Uterus (tissue), 4 donors: ENCODE measurements at places on chromosomes 5 and 9. TPM values are rescaled to one million over a fixed set of nuclear protein-coding genes. Genes with fewer than 3 reads are reported as not detected.
A peak's percentile ranks its signal among the peaks of the same experiment; 100 is the strongest.

GRCh38 chr5:65766175-65766574 lies 44.2 kb downstream of the NLN start:
- H3K4me1 ChIP-seq = no peaks in the 10 kb centered on the region
- no peak overlapping the region for H3K27ac ChIP-seq
- no peaks in the 10 kb centered on the region for H3K27me3 ChIP-seq
- no peak overlapping the region for H3K4me3 ChIP-seq

Gene OSTF1
- 3.3 TPM for total RNA-seq

GRCh38 chr5:134184155-134185135 lies 7.7 kb upstream of the SKP1 start:
- H3K27ac ChIP-seq = no peak overlapping the region
- peak; percentile 63 for DNase-seq
- H3K36me3 ChIP-seq = no peaks in the 10 kb centered on the region
- no peak overlapping the region for H3K4me3 ChIP-seq
- H3K4me1 ChIP-seq = no peaks in the 10 kb centered on the region

DNA sequence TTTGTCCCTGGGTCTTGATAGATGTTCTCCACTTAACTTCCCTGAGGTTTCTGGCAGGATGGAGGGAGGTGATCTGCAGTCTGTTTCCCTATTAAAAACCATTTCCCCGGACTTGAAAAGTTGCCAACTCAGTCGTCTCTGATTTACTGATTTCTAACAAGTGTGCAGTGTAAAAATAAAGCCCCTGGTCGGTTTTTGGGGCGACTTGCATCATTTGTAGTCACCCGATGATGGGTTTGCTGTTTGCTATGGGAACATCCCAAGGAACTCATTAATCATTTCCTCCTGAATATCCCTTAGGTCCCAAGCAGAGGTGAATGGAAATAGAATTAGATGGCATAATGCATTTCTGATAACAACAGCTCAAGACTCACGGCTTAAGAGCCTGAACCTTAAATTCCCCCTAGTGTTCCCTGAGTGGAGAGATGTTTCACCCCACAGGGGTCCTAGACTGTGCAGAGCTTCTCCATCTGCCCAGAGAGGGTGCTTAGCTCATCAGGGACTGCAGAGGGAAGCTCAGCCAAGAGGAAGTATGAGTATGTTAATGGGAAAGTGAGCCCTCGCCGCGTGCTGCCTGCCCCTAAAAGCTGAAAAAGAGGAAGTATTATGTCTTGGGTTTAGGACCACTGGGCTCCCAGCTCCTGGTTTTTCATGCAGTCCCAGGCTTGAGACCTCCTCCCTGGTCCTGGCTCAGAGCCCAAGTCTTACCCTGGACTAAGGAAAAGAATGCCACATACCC lies 115.1 kb upstream of the DAP start:
- H3K4me1 ChIP-seq = no peaks in the 10 kb centered on the region
- no peaks in the 10 kb centered on the region for H3K27me3 ChIP-seq
- H3K27ac ChIP-seq = no peak overlapping the region
- no peak for DNase-seq
- H3K36me3 ChIP-seq = no peaks in the 10 kb centered on the region

GRCh38 chr5:135106610-135107471 lies 72.8 kb upstream of the PITX1 start:
- H3K27me3 ChIP-seq = no peaks in the 10 kb centered on the region
- H3K36me3 ChIP-seq = no peaks in the 10 kb centered on the region
- no peak for DNase-seq

GRCh38 chr9:98536542-98537173 lies 172.1 kb downstream of the GABBR2 start:
- no peaks in the 10 kb centered on the region for H3K36me3 ChIP-seq
- no peak for DNase-seq
- no peak overlapping the region for H3K4me3 ChIP-seq
- H3K27me3 ChIP-seq = no peaks in the 10 kb centered on the region
- no peak overlapping the region for H3K27ac ChIP-seq

GRCh38 chr5:146516151-146516475 lies at the start of gene GPR151:
Gene GPR151 (minus strand): TSS chr5:146516190. CDS start chr5:146516113, 77 bp downstream.
- no peak within 1 kb of the TSS for H3K27ac ChIP-seq
- H3K4me3 ChIP-seq = no peak within 1 kb of the TSS
- H3K36me3 ChIP-seq = no peaks in the 10 kb centered on the region
- no peaks in the 10 kb centered on the region for H3K4me1 ChIP-seq
- no peak for DNase-seq

DNA sequence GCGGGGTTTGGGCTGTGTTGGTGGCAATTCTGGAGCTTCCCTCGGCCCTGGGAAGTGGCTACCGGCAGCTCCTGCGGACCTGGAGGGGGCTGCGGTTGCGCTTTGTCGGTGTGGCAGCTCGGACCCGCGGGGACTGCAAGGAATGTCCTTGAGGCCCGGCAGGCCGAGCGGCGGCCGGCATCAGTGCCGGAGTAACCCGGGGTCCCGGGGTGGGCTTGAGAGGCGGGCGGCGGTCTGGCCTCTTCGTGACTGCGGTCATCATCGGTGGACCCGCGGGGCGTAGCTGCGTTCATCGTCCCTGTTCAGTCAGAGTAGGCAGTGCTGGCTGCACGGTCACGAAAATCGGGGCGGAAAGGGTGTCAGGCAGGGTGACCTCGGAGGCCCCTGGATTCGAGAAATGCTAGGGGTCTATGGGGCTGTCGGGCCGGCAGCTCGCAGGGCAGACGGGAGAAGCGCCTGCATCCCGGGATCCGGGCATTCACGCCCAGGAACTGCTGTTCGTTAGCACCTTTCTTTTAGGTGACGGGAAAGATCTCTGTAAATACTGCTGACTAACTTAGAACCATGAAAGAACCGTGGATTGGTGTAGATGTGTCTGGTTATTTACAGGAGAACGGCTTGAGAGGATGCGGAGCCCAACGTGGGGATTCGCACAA lies 474 bp downstream of the HMGCR start:
- no peaks in the 10 kb centered on the region for H3K27me3 ChIP-seq
- H3K4me3 ChIP-seq = peak overlapping the region; percentile 100
- no peaks in the 10 kb centered on the region for H3K36me3 ChIP-seq
- peaks cover 7% of the 10 kb centered on the region for H3K4me1 ChIP-seq
- peak overlapping the region; percentile 85 for H3K27ac ChIP-seq
